Epithelial cell of esophagus (primary cell): ENCODE measurements at places on chromosomes 16 and 17.
A peak's percentile ranks its signal among the peaks of the same experiment; 100 is the strongest.

DNA sequence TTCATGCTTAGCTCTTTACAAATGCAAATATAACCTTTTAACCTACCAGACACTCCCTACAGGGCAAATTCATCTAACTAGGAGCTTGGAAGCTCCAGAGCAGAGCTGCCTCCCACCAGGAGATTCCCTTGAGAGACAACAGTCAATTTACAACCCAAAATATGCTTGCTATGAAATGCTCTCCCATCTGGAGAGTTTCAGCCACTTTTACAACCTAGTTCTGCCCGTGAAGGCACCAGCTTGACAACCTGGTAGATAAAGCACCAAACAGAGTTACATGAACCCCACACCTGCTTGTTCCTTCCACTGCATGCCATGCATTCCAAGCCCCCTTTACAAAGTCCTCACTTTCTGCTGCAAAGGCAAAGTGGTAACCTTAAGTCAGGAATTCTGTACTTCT, 215.3 kb upstream of the KIF2B start:
- no peak for DNase-seq

DNA sequence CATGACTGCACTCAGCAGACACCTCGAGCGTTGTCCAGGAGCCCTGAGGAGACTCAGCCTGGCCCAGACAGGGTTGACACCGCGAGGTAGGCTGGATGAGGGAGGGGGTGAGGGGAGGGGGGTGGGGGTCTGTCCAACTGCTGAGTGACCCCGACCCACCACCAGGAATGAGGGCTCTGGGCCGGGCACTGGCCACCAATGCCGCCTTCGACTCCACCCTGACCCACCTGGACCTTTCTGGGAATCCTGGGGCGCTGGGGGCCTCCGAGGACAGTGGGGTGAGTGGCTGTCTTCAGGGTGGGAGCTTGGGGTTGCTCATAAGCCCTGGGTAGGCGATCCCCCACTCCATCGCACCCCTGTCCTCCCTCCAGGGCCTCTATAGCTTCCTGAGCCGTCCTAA, 2.7 kb downstream of the CARMIL2 start:
- no peak for DNase-seq

DNA sequence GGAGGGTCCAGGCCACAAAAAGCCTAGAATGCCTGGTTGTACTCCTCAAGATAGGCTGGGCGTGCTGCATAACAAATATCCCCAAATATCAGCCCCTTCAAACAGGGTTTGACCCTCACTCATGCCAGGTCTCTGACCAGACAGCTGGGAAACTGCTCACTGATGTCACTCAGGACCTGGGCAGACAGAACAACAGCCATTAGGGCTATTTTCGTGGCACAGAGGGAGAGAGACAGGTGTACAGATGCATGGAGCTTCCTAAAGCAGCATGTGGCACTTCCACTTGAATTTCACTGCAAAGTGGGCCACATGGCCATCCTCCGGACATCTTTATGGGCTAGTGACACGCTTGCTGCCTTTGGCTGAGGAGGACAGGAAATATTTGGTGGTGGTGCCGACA, 73.1 kb downstream of the SREBF1 start:
- no peak for DNase-seq

DNA sequence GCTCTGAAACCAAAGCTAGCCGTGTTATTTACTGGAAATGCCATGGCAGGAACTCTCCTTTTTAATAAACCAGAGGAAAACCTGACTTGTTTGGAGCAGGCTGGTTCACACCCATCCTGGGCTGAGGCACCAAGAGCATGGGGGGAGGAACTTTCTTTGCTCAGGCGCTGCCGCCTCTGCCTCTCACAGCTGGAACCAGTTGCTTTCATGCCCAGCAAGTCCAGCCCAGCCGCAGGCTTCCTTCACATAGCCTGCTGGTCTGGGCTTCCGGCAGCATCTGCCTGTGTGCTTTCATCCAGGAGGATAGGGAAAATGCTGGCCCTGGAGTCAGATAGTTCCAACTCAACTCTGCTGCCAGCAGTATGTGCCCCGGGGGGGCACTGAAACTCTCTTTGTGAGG, 88.1 kb upstream of the ASIC2 start:
- DNase-seq, result no peak

- DNase-seq, result no peak
These were observed 35.8 kb downstream of the FA2H start for GRCh38 chr16:74738816-74739215.

DNA sequence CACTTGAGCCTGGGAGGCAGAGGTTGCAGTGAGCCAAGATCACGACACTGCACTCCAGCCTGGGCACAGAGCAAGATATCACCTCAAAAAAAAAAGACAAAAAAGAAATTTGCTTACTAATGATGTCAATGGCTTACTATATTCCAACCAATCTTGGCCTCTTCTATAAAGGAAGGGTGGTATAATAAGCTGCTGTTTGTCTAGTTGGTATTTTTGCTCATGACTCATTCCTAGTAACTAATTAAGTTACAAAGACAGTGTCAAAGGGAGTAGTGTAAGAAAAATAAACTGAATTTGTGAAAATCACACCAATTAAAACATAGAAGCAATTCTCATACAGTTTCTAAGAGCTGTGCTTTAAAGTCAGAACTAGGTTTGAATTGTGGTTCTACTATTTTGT, 82.5 kb downstream of the NLK start:
- peak; percentile 3 for DNase-seq

- DNase-seq, result no peak
These were observed 22.2 kb upstream of the NFATC3 start for GRCh38 chr16:68062910-68063393.

DNA sequence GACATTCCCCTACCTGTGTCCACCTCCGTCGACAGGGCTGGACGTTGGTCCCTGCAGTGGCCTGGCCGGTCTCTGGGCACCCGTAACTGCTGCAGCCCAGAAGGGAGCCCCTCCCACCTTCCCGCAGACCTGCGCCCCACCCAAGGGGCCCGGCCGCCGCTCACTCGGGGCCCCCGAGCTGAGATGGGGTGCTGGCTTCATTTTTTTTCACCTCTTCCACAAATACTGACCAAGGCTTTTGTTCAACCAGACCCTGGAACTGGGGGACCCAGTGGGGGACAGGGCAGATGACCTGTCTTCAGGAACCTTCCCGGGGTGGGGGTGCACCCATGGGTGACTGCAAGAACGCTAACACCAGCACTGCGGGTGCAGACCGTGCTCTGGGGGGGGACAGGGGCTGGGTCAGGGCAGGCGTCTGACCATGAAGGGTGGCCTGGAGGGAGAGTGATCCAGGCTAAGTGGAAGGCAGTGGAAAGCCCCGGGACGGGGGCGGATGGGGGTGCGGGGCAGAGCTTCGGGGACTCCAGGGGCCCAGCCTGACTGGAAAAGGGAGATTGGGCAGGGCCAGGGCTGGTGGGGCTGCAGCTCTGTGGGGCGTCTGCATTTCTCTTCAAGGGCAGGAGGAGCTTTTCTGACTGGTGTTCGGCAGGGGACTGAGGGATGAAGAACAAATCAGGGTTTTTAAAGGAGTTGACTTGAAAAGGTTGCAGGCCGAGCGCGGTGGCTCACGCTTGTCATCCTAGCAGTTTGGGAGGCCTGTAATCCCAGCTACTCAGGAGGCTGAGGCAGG, 42.3 kb downstream of the SLC7A5 start:
- DNase-seq, result peak; percentile 40

GRCh38 chr17:205817-206216, 24.4 kb upstream of the DOC2B start:
- no peak for DNase-seq

GRCh38 chr17:45048795-45049563, 2.5 kb downstream of the DCAKD start:
- DNase-seq, result no peak

- DNase-seq, result peak; percentile 90
These were observed 2.3 kb upstream of the SOX9 start for GRCh38 chr17:72118335-72119076.

- DNase-seq, result no peak
These were observed 259.9 kb upstream of the IRX3 start for GRCh38 chr16:54546521-54546920.

- no peak for DNase-seq
These were observed 31.2 kb upstream of the CAPN15 start for GRCh38 chr16:496097-496886.

GRCh38 chr16:86755571-86756006, 177.2 kb downstream of the FOXL1 start:
- DNase-seq, result no peak

GRCh38 chr16:19765860-19766553, 47.9 kb downstream of the IQCK start:
- no peak for DNase-seq
